Liver (tissue), 10 donors: ENCODE measurements at places on chromosomes 6 and 20. TPM values are rescaled to one million over a fixed set of nuclear protein-coding genes. Genes with fewer than 3 reads are reported as not detected.

GRCh38 chr20:46123482-46124245, 5.5 kb downstream of the CD40 start:
- peaks cover 10% of the 10 kb centered on the region for H3K36me3 ChIP-seq
- H3K27me3 ChIP-seq = no peaks in the 10 kb centered on the region
- no peak for DNase-seq
- H3K27ac ChIP-seq = no peak overlapping the region
- H3K4me3 ChIP-seq = no peak overlapping the region
- H3K4me1 ChIP-seq = peaks cover 1% of the 10 kb centered on the region

DNA sequence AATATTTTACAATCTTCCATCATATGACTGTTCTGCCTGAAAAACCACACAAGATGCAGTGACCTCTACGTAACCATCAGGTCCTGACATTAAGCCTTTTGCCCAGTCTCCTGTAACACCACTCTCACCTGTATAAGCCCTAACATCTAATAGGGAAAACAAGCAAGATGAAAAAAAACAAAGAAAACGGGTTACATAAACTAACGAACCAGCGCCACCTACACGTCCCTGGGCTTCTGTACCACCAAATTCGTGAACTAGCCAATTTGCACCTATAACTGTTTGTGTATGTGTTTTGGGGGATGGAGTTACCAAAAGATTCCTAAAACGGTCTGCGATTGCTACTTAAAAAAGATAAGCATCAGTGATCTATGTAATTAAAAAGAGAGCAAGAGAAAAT, 70.2 kb downstream of the BLOC1S5 start:
- H3K4me3 ChIP-seq = no peak overlapping the region
- no peak overlapping the region for H3K27ac ChIP-seq
- no peak for DNase-seq

GRCh38 chr6:145540741-145541140, 194.6 kb downstream of the EPM2A start:
- no peaks in the 10 kb centered on the region for H3K27me3 ChIP-seq
- H3K27ac ChIP-seq = no peak overlapping the region
- no peak for DNase-seq
- no peaks in the 10 kb centered on the region for H3K4me1 ChIP-seq
- no peak overlapping the region for H3K4me3 ChIP-seq

DNA sequence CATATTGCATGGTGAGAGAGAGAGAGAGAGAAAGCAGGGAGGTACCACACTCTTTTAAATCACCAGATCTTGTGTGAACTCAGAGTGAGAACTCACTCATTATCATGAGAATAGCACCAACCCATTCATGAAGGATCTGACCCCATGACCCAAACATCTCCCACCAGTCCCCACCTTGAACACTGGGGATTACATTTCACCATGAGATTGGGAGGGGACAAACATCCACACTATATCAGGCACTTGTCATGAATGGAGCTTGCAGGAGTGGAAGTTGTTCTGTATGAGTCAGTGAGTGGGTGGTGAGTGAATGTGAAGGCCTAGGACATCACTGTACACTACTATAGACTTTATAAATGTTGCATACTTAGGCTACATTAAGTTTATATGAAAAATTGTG, 47.7 kb upstream of the RNF182 start:
- H3K36me3 ChIP-seq = no peaks in the 10 kb centered on the region
- H3K27me3 ChIP-seq = no peaks in the 10 kb centered on the region
- no peak overlapping the region for H3K4me3 ChIP-seq
- DNase-seq = no peak

- H3K36me3 ChIP-seq = no peaks in the 10 kb centered on the region
- no peak overlapping the region for H3K4me3 ChIP-seq
- H3K27me3 ChIP-seq = no peaks in the 10 kb centered on the region
- H3K4me1 ChIP-seq = no peaks in the 10 kb centered on the region
- no peak for DNase-seq
These were observed 65.2 kb upstream of the EDN3 start for GRCh38 chr20:59235226-59235625.

DNA sequence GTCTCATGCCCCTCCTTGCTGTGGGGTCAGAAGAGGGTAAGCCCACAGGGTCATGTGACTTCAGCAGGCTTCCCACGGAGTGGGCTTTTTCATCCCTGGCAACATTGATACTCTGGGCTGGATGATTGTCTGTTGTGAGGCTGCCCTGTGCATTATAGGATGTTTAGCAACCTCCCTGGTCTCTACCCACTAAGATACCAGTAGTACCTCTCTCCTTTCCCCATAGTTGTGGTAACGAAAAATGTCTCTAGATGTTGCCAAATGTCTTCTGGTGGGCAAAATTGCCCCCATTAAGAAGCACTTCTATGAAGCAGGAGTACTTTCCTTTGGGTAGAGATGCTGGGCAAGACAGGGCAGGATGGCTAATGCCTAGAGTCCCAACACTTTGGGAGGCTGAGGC, 232.5 kb upstream of the ZNF217 start:
- DNase-seq = no peak
- no peak overlapping the region for H3K27ac ChIP-seq
- peaks cover 3% of the 10 kb centered on the region for H3K4me1 ChIP-seq
- H3K4me3 ChIP-seq = no peak overlapping the region
- H3K27me3 ChIP-seq = no peaks in the 10 kb centered on the region
- H3K36me3 ChIP-seq = no peaks in the 10 kb centered on the region

GRCh38 chr20:38962044-38962927, at the start of gene DHX35:
TSS of gene DHX35 (plus strand) at chr20:38962344. CDS start at chr20:38962368, 24 bp downstream.
- no peaks in the 10 kb centered on the region for H3K36me3 ChIP-seq
- H3K4me1 ChIP-seq = peaks cover 20% of the 10 kb centered on the region
- no peaks in the 10 kb centered on the region for H3K27me3 ChIP-seq

GRCh38 chr6:99165838-99166237, 183.6 kb downstream of the FAXC start:
- no peak for DNase-seq
- H3K27ac ChIP-seq = no peak overlapping the region
- H3K36me3 ChIP-seq = no peaks in the 10 kb centered on the region
- H3K4me3 ChIP-seq = no peak overlapping the region
- no peaks in the 10 kb centered on the region for H3K27me3 ChIP-seq
- no peaks in the 10 kb centered on the region for H3K4me1 ChIP-seq

- H3K27me3 ChIP-seq = no peaks in the 10 kb centered on the region
- peak overlapping the region; percentile 73 for H3K4me3 ChIP-seq
- H3K27ac ChIP-seq = peak overlapping the region; percentile 90
- H3K36me3 ChIP-seq = no peaks in the 10 kb centered on the region
These were observed 1.1 kb downstream of the BAG2 start for GRCh38 chr6:57173056-57173885.

The CTCFL gene
- 0.05 TPM for total RNA-seq

The DAAM2 gene
- total RNA-seq = 17.0 TPM

The CHD6 gene
- total RNA-seq = 23.4 TPM

The CYP24A1 gene
- total RNA-seq = not detected
